Dorsolateral prefrontal cortex (tissue), 122 donors: ENCODE measurements at places on chromosomes 2 and 18.
A peak's percentile ranks its signal among the peaks of the same experiment; 100 is the strongest.

DNA sequence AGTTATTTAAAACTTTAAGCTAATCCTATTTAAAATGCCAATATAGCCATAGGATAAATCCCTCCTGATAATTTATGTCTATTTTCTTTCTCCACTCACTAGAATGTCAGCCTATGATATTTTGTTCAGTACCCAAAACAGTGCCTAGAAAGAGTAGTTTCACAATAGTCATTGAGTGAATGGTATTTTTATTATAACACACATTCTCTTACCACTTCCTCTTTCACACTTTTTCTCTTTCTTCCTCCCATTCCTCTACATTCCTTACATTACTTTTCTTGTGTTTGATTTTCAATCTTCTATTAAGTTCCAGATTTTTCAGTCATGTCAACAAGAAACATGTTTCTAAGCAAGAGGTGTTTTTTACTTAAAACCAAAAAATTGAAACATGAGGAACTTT, 327.6 kb upstream of the UBE2E3 start:
- no peak for DNase-seq

GRCh38 chr2:228902176-228902575, 368.9 kb downstream of the PID1 start:
- DNase-seq = no peak

DNA sequence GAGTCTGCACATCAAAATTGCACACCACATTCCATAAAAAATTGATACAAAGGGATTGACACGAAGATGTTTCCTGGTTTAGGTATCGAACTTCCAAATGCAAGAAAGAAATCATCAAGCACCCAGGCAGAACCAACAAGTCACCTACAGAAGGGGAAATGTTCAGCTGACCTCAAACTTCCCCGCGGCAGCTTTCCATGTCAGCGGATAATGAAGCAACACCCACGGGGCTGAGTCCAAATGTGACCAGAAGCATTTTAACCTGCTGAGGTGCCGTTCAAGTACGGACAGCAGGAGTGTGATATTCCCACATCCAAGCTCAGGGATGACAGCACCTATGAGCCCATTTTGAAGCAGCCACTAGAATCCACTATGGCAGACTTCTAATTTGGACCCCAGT, 124.9 kb downstream of the GALNT14 start:
- DNase-seq = no peak

DNA sequence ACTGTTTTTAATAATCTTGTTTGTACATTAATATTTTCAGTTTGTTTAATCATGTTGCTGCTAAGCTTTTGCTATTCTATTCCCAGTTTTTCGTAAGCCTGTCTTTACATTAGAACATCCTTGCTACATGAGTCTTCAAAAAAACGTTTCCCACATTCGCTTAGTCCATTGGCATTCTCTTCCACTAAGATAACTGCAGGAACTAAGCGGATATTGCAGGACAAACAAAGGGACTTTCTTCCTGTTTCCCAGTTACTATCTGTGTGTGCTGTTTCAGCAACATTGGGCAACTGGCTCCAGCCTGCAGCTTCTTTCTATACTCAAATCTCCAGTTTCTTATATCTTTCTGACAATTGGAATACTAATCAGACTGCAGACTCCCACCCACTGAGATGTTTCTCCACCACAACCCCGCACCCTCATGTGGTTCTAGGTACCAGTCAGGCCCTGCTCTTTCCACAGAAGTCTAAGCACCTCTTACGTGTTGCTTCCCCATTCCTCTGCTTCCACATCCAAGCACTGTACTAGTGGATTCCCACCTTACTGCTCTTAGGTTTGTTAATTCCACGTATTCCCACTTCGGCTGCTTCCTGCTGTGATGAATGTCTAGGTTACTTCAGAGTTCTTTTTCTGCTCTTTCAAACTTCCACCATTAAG, 420.3 kb downstream of the LRRTM4 start:
- DNase-seq = no peak

DNA sequence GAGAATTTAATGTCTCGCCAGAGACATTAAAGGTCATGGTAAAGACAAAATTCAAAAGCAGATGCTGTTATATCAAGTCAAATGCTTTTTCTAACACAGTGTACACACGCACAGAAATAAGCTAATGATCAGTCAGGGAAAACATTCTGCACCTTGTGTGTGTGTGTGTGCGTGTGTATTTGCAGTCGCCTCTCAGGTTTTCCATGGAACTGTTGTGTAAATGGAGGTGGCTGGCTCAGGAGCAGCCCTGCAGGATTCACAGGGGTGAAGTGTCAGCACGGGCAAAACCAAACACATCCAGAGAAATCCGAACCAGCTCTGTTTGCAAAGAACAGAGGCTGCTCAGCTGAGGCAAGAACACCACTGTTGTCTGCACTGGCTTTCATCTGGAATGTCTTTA, 76.2 kb upstream of the YWHAQ start:
- no peak for DNase-seq

DNA sequence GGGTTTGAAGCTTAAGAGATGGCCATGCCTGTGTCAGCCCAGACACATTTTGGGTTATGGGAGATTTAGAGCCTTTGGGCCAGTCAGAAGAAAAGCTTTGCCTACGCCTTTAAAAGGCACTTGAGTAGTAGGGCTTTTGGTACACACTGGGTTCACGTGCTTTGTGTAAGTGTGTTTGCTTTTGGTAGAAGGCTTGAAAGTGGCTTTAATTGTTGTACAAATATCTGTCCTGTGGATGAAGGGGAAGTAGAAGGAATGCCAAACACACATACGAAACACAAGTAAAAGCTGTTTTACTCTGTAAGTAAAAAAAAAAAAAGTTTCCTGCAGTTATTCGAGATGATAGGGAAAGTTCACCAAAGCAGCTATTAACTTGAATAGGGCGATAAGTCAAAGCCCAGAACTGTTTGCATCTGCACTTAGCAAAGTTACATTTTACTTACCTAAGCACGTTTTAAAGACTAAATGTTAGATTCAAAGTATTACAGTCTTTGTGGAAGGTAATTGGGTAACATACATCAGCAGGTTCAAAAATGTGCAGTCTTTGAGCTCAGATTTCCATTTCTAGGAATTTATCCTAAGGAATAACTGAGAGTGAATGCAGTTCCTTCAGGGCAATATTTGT, 75.4 kb downstream of the STK25 start:
- no peak for DNase-seq

DNA sequence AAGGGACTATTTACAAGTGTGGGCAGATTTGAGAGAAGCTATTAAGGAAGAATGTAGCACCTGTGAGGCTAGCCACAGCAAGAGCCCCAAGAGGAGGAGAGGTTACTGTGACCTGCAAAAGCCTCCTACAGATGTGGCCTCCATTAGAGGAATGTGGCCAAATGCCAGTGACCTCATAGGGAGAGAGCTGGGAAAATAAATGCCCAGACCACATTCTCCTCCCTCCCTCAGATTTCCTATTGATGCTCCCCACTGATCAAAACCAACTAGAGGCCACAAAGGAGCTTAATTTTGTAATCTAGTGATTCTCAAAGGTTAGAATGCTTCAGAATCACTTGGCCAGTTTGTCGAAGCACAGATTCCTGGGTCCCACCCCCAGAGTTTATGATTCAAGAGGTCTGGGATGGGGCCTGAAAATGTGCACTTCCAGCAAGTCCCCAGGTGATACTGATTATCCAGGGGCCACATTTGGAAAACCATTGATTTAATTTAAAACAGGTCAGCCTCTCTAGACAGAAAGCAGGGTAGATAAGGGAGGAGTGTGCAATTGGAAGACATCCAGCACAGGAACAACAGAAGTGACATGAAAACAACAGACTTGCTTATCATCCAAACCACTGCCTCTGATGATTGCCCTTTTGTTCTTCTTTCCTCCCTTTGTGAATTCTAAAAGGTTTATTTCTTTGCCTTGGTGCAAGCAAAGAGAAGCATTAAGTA, 61.2 kb upstream of the RBBP8 start:
- no peak for DNase-seq

- peak; percentile 49 for DNase-seq
Observed at GRCh38 chr18:63963615-63964256, 6.1 kb upstream of the SERPINB8 start.

- DNase-seq = no peak
Observed at GRCh38 chr18:36849288-36850006, 20.5 kb downstream of the KIAA1328 start.

- no peak for DNase-seq
Observed at GRCh38 chr2:241108271-241109209, 6.5 kb upstream of the MTERF4 start.

GRCh38 chr2:142220901-142221300, 90.1 kb upstream of the LRP1B start:
- DNase-seq = no peak

DNA sequence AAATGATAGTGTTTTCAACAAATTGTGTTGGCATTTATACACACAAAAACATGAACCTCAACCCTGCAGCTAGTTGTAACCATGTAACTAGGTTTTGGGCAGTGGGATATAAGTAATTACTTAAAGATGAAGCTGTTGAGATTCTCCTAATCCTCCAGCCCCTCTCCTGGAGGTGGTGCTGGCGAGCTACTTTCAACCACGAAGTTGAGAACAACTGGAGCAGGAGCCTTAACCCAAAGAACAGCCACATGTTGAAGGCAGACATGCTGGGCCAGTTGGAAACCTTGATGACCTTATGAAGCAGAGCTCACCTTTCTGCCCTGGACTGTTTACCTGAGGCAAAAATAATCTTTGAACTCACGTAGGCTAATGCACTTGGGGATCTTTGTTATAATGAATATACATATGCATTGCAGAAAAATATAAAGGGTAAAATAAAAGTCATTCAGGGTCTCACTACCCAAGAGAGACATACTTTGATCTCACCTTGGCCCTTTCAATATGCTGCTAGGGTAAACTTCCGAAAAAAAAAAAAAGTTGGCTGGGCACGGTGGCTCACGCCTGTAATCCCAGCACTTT, 89.6 kb upstream of the NPAS2 start:
- no peak for DNase-seq

- peak; percentile 33 for DNase-seq
Observed at GRCh38 chr2:186422226-186422625, 63.8 kb upstream of the ZC3H15 start.

GRCh38 chr2:119983108-119983507, 29.8 kb upstream of the EPB41L5 start:
- no peak for DNase-seq

DNA sequence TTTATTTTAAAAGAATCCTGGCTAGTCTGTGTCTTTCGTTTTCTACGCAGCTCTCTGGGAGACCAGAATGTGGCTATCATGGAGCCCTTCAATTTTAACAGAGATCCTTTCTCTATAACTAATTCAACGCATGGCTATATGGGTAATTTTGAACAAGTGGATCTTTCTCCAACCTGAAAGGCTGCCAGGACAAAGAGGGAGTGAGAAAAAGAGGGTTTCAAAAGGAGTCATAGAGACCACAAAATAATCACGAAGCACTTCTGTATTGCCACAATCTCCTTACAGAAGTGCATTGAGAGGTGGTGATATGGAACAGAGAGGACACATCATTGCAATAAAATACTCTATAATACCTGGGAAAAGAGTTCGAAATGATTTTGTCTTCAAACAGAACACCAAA, 21.7 kb upstream of the CDH2 start:
- DNase-seq = no peak

DNA sequence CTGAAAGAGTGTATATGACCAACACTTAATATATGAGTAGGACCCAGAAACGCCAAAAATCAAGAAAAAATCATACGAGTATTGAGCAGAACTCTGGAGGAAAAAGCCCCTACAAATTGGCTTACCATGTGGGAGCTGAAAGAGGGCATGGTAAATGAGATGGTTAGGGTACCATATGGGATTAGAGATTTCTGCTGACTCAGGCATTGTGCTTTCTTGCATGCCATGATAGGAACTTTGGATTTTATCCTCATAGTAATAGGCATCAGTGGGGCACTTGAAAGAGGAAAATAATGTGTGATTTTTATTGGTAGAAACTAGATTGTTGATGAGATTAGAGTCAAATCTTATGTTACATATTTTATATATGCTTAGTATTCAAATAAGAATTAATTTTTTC, 271.1 kb downstream of the CBLN2 start:
- no peak for DNase-seq

DNA sequence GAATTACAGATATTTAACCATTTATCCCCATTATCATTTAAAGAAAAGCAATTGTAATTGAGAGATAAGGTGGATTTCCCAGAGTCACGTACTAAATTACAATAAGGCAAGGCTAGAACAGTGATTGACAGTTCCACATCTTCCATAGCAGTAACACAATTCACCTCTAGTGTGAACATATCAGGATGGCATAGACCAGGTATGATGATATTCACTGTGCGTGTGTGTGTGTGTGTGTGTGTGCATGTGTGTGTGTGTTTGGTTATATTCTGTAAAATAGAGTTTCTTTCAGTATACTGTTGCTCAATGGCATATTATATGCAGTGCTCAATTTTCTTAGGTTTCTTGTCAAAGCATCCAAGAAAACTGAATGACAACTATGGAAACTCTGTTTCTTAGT, 1.7 kb downstream of the SCN2A start:
- DNase-seq = no peak

- no peak for DNase-seq
Observed at GRCh38 chr2:160220545-160221009, 20.5 kb upstream of the ITGB6 start.

GRCh38 chr2:1686784-1687105, 57.6 kb downstream of the PXDN start:
- DNase-seq = no peak

DNA sequence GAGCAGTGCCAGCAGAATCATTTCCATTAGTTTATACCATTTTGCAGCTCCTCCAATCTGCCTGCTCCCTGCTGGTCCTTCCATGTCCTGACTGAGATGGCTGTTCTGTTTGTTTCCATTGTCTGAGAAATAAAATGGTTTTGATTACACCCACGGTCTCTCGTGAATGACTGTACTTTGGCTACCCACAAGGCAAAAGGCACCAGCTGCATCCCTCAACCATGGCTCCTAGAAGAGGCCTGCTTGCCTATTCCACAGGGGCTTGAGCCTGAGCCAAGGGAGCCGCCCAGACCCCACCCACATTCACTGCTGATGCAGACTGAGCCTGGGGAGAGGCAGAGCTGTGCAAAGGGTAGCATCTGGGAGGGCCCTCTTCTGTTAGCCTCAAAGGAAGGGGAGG, 31.2 kb downstream of the MARCHF4 start:
- DNase-seq = no peak

DNA sequence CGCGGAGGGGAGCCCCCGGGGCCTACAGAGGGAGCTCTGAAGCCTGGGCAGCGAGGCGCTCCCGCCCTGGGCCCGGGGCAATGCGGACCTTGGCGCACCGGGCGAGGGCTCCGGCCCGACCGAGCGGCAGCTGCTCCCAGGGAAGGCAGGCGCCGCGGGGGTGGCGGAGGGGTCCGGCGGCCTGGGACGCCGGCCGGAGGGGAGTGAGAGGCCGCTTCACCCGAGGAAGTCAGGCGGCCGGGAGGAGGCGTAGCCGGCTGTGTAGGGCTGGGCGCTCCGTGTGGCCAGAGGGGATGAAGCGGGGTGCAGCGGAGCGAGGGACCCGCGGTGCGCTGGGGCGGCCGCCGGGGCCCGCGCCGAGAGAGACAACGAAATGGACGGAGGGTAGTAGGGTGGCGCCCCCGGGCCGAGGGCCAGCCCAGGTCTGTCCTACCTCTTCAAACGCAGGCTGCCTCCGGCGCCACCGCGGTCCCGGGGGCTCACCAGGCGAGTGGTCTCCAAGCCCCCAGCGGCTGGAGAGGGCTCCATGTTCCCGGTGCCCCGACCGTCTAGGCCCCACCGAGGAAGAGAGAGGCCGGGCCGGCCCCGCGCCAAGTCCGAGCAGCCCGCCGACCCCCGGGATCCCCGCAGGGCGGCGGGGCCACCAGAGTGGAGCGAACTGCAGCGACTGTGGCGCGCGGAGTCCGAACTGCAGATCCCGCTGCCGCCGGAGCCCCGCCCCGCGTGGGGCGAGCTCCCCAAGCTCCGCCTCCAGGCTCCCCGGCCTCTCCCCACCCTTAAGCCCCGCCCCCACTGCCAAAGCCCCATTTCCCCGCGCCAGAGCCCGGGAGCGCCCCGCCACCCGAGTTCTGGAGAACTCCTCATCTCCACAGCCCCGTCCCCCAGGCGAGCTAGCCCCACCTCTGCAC, at the start of gene SLC30A3:
Gene SLC30A3, minus strand, starts transcription at position 669 of the 908 bp plus-strand sequence. Its CDS starts 141 bp downstream, at position 528.
- DNase-seq = peak; percentile 88
